Hepatocyte (in vitro differentiated cells): ENCODE measurements at places on chromosomes 6 and 20. TPM values are rescaled to one million over a fixed set of nuclear protein-coding genes. Genes with fewer than 3 reads are reported as not detected.

DNA sequence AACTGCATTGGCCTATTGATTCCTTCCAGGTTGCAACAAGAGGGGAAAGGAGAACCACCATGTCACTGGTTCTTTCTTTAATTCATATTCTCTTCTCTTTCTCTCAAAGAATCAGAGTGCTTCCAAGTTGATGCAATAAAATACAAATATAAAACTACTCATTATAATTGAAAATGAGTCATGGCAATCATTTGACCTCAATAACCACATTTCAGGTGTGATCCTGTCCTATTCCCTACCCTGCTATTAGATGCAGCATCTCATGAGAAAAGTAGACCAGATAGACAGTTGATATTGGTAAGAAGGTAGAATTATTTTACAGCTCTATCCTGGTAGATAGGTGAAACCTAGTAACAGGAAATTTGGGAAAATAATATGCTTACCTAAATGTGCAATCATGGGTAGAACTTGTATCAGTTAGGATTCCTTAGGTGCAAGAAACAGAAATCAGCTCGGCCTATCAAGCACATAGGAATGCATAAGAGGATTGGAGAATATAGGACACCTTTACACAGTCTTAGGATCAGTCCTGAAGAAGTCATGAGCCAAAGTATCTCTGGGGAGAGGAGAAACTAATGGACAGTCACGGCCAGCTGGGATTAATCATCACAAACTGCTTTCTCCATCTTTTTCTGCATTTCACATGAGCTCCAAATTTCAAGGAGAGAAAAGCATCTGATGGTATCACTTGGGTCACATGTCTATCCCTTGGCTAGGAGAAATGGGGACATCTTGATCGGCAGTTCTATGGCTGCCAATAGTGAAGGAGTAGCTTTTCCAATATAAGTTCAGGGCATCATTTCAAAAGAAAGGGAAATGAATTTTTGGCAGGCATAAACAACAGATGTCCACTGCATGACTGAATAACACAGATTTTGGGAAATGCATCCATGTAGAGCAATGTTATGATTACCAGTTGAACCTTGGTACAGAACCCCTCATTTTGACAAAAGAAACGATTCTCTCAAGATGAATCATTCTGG is 19.3 kb upstream of the RNF146 start:
- DNase-seq, result no peak

CUTA gene
- 349 and 357 TPM in 2 replicates for polyA plus RNA-seq

- no peak for DNase-seq
These were observed 592.3 kb downstream of the FRK start for GRCh38 chr6:115468272-115469005.

POM121L2 gene
- not detected in 2 replicates for polyA plus RNA-seq

- no peak for DNase-seq
These were observed 202.1 kb upstream of the HEY2 start for GRCh38 chr6:125547381-125547780.

DNA sequence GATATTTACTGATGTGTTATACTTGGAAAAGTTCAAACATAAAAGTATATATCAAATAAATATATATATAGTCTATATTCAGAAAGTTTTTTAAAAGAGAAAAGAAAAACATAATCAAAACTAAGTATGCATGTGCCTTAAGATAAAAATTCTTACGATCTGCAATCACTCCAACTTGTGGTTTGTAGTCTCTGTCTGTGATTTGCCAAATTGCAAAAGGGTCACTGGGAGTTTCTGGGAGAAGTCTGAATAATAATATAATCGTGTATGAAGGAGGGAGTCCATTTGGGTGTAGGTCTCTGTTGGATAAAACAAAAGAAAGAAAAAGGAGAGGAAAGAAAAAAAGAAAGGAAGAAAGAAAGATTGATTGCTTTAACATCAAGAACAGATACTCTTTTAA is 92.4 kb downstream of the COL12A1 start:
- no peak for DNase-seq

MDN1 gene
- polyA plus RNA-seq, result 8.0 and 10.8 TPM in 2 replicates

GRCh38 chr6:5763407-5763806 is 243.3 kb downstream of the NRN1 start:
- no peak for DNase-seq

GRCh38 chr6:135750081-135750480 is 101.4 kb upstream of the PDE7B start:
- no peak for DNase-seq
